ENCODE measurements at places on chromosomes 3 and 15.

- no peak for DNase-seq
Measured at GRCh38 chr15:77044228-77045042, 26.5 kb downstream of the TSPAN3 start.

DNA sequence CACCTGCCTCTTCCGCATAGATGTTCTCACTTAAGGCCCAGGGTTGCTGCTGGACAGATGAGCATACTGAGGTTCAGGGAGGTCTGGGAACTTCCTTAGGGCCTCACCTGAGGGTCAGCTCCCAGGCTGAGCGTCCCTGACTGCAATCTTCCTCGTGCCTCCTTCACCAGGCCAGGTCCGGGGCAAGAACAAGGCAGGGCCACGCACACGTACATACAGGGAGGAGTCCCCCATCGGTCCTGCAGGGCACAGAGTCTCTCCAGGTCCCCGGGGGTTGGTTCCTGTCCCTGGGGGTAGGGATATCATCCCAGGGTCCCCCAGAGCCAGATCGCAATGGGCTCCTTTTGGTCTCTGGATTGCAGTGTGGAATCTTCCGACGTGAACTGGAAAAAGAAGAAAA lies 130.1 kb downstream of the LRRK1 start:
- no peak for DNase-seq

DNA sequence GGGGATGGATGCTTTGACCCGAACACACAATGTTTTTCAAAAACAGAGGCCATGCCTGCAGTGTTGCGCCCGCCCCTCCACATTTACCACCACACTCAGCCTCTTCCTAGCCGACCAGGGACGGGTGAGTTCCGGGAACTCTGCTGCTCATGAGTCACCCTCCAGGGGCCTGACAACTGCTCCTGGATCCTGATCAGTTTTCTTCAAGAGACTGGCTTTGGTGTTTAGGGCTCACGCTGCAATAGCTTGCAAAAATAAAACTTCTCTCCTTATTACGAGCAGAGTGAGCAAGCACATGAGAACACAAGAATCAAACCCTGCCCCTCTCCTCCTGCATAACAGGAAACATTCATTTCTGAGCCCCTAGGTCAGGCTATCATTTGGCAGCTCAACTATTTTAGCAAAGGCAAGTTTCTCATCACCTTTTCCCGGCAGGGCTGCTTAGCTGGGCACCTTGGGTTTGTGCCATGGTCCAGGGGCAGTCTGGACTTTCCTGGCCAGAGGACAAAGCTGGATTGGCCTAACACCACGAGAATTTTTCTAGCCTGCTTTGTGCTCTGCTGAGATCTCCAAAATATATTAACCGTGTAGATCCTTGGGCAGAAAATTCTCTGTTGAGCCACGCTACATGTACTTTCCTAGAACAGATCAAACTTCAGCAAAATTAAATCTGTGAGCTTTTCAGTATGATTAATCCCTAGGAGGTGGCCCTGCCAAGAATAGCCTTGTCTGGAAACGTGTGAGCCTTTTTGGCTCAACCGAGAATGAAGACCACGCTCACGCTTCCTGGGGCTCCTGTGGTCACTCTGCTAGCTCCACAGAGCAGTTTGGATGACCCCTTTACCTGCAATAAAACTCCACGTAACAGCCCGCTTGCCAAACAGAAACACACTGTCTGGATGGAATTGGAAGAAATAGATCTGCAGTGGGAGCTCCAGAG lies 52.7 kb upstream of the SPATA12 start:
- no peak for DNase-seq

- DNase-seq = no peak
Measured at GRCh38 chr3:51937611-51938450, 3.9 kb downstream of the RRP9 start.

DNA sequence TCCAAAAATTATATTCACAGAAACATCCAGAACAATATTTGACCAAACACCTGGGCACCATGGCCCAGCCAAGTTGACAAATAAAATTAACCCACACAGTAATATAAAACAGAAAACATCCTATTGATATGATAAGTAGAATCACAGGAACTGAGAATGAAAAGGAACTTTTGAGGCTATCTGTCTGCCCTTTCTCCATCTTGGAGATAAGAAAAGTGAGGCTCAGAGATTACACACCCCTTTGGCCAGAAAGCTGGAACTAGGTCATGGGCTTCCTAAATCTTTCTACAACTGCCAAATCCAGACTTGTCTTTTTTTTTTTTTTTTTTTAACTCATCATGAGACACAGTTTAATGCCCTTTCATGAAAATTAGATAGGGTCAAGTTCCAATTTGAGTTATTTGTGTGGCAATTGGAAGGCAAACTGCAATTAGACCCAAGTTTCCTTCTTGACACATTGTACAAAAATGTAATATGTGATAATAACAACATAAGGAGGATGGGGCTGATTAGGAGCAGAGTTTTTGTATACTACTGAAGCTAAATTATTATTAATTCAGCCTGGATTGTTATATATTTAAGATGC lies 137.2 kb downstream of the RPL22L1 start:
- DNase-seq = no peak

DNA sequence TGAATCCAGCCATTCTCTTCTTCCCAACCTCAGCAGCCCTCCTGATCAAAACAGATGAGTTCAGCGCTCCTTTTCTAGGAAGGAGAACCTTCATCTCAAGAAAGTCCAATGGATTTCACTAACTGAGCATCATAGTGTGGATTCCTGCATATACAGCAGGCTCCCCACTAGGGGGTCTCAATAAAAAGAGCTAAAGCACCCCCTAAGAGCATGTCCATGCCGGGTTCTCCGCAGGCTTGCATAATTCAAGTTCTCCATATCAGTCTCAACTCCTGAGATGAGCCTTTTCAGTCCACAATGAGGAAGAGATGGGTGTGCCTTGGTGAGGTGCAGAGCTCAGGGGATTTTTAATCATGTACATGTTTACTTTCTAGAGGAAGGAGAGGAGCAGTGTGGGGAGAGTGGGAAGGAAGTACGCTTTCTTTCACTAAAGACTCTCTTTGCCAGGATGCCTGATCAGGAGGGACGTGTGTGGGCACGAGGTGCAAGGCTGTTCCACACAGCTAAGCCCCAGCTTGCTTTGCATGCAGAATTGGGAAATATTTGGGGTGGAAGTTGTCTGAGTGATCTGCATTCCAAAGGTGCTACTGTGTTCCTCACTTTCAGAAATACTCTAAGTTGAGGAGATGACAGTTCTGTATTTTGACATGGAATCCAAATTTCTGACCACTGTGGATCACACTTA lies 563.5 kb downstream of the OCA2 start:
- DNase-seq = no peak

- DNase-seq = no peak
Measured at GRCh38 chr15:75672646-75673425, 25.1 kb downstream of the SNX33 start.

- no peak for DNase-seq
Measured at GRCh38 chr3:78804251-78805037, 963.4 kb downstream of the ROBO1 start.

DNA sequence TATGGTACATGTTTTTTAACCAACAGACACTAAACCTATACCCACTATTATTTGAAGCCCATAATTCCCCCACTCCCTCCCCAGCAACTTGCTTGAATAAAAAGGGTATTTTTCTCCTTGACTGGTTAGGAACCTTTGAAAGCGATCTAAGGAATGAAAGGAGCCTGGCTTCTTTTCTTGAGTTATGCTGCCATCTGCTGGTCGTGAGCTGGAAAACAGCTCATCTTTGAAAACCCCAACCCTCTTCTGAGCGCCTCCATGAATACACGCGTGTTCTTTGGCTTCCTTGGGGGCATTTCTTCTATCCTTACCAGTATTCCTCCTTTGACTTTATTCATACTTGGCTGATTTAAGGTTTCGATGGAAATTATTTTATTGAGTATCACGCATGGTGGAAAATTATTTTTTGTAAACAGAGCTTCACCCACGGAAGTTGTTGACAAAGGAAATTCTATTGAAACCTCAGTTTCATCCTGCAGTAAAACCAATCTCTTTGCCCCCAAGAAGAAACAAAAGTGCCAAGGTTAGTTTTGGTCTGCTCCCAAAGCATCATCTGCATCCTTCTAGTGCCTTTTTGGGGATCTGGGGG lies 171.6 kb downstream of the SV2B start:
- DNase-seq = peak; percentile 73

- no peak for DNase-seq
Measured at GRCh38 chr3:4613366-4613765, 120.2 kb downstream of the ITPR1 start.

DNA sequence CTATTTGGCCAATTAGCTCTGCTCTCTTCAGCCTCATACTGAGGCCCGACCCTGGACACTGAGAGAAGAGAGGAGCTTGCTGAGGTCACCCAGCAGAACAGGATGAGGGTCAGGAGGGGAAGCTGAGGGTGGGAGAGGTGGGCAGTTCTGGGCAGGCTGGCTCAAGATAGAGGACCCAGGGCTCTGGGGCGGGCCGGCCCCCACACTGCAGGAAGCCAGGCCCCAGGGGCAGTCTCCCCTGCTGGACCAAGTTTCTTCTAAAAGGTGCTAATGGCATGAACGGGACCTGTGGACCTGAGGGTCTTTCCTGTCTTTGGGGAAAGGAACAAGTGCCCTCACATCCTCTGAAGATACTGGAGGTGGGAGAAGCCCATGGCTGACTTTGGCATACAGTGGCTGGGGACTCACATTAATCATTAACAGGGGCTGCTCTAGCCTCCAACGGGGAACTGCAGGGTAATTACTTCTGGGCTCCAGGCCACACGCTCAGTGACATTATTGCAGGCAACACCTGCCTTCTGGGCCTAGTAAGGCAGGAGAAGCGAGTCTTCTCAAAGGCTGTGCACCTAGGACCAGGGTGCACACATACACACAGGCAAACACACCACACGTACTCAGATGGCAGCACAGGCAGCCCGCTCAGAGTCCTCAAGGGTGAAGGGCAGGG lies 10.6 kb downstream of the HCN4 start:
- no peak for DNase-seq

GRCh38 chr15:88077296-88078020 lies 179.1 kb downstream of the NTRK3 start:
- DNase-seq = no peak

Data from OCI-LY7 (cell line).